Kidney glomerular epithelial cell (primary cell): ENCODE measurements at places on chromosomes 2 and 18.

DNA sequence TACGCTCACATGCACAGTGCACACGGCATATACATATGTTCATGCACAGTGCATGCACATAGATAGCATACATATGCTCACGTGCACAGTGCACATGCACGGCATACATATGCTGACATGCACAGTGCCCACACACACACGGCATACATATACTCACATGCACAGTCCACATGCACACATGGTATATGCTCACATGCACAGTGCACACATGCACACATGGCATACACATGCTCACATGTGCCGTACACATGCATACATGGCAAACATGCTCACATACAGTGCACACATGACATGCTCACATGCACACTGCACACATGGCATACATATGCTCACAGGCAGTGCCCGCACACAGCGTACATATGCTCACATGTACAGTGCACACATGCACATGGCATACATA is 97.7 kb upstream of the CTDP1 start:
- DNase-seq, result no peak

DNA sequence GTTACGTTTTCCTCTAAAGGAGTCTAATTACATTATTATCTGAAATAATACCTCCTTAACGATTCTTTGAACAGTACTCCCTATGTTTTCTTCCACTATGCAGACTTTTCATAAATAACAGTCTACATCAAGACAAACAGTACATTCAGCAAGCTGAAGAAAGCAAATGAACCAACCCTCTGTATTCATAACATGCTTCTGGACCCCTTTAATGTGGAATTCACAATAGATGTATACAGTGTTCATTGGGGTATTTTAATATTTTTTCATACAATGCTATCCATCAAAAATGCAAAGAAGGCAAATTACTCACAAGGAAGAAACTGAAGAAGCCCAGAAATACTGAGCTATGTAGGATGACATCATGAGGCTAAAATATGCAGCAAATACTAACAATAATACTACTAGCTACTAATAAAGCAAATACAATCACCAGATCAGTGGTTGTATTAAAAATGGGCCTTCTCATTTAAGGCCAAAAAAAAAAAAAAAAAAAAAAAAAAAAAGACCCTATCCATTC is 408.6 kb downstream of the MTX2 start:
- no peak for DNase-seq

- no peak for DNase-seq
Measured at GRCh38 chr2:170260188-170260587, 82.2 kb downstream of the MYO3B start.

DNA sequence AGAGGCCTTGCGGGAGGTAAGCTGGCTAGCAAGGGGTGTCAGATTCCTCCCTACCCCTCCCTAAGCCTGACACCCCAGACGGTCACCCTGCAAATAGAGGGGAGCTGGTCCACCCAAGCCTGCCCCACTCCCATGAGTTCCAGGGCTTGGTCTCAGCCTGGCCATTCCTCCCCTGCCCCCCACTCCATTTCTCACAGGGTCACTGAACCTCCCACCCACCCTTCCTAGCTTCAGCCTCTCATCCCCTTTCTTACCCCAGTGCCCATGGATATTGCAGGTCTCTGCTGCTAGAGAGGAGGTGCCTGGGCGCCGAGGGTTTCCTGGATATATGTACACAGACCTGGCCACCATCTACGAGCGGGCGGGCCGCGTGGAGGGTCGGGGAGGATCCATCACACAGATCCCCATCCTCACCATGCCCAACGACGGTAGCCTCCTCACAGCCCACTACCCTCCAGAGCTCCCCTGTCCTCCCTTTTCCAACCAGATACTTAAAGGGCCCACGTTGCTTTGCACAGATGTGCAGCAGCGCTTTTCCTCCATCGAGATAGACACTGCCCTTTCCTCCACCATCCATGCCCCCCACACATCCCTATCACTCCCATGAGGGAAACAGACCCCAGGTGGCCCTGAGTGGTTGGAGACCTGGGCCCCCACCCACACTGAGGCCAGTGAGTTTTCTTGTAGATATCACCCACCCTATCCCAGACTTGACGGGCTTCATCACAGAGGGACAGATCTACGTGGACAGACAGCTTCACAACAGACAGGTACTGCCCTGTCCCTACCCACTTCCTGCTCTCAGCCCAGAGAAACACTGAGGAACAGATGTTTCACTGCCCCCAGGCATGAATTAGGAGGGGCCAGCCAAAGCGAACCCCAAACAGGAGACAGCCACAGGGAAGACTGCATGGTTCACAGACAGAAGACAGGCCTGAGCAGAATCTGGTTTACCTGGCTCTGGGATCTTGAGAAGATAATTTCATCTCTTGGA is 15.2 kb upstream of the ANKRD53 start:
- no peak for DNase-seq

DNA sequence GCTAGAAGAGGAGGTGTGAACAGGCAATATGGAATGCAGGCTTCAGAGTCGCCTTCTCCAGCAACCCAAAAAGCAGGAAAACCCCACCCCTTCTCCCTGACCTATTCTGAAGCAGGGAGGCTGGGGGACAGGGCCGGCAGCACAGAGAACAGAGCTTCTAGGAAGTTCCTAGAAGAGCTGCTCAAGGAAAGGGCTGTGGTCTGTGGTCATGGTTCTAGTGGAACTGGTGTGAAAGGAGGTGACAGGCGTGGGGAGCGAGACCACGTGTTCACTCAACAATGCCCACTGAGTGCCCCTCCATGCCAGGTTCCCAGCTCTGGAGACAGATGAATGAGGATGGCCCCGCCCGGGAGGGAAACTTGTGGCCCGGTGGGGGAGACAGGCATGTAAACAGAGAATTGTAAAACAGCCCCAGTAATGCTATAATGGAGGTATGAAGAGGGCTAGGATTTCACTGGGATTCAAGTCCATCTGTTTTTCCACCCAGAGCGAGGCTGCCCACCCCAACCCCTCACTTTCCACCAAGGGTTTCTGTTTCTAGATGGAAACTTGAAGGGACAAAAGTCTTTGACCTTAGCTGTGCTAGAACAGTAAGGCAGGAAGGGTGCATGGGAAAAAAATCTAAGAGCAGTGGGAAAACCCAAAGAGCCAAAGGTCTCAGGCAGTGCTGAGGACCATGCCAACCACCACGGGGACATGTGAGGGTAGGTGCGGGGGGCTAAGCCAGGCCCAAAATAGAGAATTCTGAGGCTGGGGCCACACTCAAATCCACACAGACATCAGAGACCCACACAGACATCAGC is 71.8 kb downstream of the TNS1 start:
- DNase-seq, result no peak

DNA sequence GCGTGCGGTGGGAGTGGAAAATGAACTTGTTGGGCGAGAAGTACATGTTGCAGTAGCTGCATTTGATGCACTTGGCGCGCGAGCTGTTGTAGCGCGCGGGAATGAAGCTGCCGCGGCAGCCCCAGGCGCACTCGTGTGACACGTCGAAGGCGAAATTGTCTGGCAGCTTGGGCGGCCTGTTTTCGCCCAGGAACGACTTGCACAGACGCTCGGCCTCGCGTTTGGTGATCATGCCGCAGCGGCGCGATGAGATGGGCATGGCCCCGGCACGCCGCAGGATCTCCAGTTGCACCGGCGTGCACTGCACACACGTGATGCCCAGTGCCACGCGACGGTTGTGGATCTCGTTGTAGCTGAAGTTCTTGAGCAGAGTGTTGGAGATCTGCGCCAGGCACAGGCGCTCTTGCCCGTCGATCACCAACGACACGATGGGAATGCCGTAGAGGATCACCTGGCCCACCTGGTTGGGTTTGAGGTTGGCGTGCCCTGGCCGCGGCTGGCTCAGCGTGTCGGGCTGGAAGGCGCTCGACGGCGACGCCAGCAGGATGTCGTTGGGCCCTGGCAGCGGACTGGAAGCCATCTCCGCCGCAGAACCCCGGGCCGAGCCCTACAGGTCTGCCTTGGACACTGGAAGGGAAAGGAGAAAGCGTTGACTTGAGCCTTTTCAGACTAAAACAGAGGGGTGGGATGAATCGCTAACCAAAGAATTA is 2.7 kb downstream of the SKOR2 start:
- DNase-seq, result no peak

- no peak for DNase-seq
Measured at GRCh38 chr2:236768393-236769140, 198.9 kb downstream of the ACKR3 start.

DNA sequence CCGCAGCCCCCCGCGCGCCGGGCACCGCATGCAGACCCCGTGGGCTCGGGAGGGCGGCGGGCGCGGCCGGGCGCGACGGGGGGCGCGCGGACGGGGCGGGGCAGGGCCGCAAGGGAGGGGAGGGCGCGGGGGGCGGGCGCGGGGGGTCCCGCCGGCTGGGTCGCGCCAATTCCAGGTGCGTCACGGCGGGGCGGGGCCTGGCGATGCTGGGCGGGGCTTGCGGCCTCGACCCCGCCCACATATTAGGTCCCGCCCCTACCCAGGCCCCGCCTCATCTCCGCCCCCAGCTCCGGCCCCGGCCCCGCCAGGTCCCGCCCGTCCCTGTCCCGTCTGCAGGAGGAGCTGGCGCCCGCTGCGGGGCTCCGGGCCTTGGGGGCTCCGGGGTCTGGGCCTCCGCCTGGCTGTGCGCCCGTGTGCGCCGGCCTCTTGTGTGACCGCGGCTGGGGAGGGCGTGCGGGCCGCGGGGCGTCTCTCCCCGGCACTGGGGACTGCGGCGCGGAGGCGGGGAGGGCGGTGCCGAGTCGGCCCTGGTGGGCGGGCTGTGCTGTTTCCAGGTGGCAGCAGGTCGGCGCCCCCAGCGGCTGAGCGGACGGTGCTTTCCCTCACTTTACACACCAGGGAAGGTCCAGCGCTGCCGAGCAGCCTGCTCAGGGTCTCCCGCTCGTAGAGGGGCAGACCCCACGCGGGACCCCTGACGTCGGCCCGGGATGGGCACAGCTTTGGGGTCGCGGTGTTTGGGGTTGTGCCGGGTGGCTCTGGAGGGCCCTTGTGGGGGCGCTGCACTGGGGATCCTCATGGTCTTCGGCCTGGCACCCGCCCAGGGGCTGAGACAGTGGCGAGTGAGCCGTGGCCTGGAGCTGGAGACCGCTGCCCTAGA is 554 bp downstream of the ING5 start:
- DNase-seq, result peak; percentile 75

DNA sequence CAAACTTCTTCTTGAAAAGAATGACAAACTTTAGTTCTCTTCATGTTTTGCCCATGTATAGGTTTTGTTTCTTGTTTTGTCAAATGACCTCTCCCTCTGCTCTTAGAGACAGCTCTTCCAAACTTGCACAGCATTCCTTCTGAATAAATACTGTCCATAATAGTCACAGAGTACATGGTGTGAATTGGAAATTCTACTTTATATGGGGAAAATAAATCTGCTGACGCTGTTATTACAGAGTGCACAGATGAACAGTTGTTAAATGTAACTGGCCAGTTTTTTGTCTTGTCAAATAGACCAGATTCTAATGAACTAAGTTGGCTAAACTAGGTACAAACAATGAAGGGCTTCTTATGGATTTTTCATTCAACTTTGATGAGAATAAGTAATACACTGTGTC is 115.8 kb upstream of the DTNA start:
- no peak for DNase-seq

DNA sequence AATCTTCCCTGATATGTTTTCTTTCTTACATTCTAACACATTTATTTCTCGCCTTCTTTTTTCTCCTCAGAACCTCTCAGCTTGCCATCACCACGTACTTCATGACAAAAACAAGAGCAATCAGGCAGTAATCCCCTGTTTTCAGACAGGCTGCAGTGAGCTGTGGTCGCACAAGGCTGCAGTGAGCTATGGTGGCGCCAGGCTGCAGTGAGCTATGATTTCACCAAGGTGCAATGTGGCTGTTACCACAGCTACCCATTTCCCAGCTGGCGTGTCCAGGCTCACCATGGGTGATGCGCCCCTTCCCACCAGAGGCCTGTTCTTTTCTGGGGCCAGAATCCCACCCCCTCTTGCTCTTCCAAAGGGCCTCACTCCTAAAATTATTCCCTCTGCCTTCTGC is 25.8 kb downstream of the TCF23 start:
- no peak for DNase-seq

DNA sequence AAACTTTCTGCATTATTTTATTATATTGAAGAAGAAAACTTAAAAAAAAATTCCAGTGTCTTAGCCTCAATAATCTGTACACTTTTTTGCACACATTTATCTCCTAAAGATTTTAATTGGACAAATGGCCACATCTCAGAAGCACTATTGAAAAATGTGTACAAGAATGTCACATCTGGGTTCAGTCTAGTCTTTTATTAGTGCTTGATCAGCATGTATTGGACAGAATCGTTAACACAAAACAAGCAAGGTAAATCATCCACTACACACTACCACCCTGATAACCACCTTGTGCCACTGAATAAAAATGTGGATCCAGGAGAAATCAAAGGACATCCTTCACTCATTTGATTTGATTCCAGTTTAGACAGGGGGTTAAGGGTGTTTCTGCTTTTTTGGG is 554.8 kb downstream of the ARHGAP15 start:
- no peak for DNase-seq

DNA sequence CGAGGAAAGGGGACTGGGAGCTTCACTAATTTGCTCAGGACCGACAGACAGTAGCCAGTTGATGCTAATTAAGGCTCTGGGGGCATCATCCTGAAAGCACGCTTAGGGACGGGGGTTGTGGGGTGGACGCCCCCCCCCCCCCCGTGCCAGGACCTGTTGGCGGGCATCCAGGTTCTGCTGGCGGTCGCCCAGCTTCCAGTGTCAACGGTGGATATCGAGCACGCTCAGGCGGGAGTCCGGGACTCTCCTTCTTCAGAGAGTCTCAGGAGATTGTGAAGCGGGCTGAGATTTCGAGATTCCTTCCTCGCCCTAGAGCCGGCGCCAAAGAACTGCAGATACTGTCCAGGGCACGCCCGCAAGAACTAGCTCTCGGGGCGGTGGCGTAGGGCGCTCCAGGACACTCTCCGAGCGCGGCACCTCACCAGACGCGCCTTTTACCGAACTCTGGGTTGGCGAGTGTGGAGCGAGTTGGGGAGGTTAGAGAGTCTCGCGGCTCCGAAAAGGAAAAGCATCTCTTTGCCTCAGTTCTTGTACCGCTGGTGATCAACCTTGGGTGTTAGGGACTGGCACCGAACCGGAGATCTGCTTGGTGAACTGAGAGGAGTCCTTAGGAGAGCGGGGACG is 5.6 kb downstream of the RAX start:
- DNase-seq, result no peak

- DNase-seq, result no peak
Measured at GRCh38 chr18:43964666-43965065, 687.4 kb upstream of the SYT4 start.

- DNase-seq, result peak; percentile 90
Measured at GRCh38 chr2:86393521-86394491, 47.4 kb upstream of the KDM3A start.

DNA sequence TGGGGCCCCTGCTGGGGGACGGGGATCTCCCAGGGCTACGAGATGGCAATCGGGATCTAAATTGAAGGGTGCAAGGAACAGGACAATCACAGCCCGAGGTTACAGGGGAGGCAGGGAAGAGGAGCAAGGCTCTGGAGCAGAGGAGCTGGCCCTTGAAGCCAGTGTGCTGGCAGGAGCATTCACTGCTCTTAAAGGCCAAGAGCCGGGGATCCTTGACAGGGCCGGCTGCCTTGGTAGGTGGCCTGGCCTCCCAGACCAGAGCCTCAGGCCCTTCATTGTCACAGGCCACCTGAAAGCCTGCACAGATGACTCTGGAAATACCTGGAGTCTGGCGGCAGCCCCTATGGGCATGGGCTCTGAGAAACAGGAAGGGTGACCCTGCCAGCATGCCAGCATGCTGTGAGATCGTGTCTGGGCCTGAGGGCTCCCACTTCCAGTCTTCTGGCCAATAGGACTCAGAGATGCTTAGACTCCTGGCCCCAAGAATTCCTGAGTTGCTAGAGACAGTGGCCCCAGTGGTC is 38.7 kb downstream of the PDIA6 start:
- DNase-seq, result no peak

GRCh38 chr2:203797276-203797675 is 70.3 kb upstream of the CTLA4 start:
- no peak for DNase-seq

- DNase-seq, result no peak
Measured at GRCh38 chr2:233059797-233060500, at the start of gene INPP5D. INPP5D (plus strand) TSS chr2:233060342; CDS start chr2:233060479, 137 bp downstream.
